ENCODE measurements at places on chromosomes 6 and 20.

DNA sequence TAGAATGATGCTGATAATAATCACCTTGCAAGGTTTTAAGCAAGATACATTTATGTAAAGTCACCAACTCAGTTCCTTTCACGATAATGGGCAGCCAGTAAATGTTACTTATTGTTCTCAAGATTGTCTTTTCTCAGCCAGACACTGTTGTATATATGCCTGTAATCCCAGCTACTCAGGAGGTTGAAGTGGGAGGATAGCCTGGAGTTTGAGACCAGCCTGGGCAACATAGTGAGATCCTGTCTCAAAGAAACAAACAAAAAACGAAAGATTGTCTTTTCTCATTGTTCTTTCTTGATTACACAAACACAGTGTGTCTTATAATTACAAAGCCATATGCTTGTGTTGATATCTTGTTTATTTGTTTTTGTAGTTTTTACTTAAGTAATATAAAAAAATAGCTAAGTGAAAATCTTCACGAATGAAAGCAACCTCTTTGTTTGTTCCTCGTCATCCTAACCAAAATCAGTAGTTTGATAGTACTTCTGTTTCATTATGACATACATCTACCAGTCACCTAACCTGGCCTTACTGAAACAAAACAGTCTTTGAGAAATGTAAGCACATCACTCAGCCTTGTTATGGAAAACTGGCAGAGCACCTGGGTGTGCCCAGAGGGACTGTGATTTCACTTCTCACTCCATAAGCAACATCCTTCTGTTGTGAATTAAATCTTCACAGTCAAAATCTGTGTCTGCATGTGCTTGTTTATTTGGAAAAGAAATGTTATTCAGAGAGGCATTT lies 436.2 kb upstream of the SOX4 start:
- no peak for DNase-seq

DNA sequence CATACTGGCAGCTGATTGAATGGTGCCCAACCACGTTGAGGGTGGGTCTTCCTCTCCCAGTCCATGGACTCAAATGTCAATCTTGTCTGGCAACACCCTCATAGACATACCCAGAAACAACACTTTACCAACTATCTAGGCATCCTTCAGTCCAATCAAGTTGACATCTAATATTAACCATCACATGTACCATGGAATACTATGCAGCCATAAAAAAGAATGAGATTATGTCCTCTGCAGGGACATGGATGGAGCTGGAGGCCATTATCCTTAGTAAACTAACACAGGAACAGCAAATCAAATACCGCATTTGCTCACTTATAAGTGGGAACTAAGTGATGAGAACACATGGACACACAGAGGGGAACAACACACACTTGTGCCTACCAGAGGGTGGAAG lies 206.9 kb upstream of the RNF217 start:
- no peak for DNase-seq

- DNase-seq = no peak
Observed at GRCh38 chr20:17568972-17569521, 828 bp upstream of the DSTN start.

GRCh38 chr6:139847457-139847813 lies 473.0 kb upstream of the CITED2 start:
- no peak for DNase-seq

GRCh38 chr6:15170126-15170525 lies 75.7 kb upstream of the JARID2 start:
- no peak for DNase-seq

- no peak for DNase-seq
Observed at GRCh38 chr6:136503303-136504029, 46.8 kb downstream of the MAP7 start.

DNA sequence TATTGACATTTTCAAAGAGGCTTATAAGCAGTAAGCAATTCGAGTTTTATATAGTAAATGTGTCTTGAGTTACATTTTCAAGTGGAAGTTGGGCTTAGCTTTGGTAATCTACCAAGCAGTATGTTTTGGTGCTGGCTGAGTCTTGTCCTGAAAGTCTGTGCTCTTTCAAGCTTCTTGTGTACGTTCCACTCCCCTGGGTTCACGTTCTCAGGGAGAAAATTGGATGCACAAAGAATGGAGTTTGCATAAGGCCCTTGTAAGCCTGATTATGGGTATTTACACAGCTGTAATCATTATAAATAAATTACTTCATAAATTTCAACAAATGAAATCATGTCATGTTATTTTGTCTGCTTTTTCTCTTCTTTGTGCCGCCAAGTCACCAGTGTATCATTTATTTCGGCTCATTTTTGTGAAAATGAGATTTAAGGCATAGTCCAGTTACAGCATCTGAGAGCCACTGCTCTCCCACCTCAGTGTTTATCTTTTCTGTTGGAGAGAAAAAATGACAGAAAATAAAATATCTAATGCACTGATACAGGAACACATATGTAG lies 262.5 kb downstream of the BTBD3 start:
- DNase-seq = no peak

- DNase-seq = no peak
Observed at GRCh38 chr6:128847431-128848210, 35.3 kb upstream of the LAMA2 start.

GRCh38 chr6:33958526-33959328 lies 154.9 kb upstream of the MLN start:
- no peak for DNase-seq
